GM23338 (cell line): ENCODE measurements at places on chromosomes 16 and 17.

GRCh38 chr16:83967838-83968305 is at the start of gene NECAB2:
Gene NECAB2, plus strand, starts transcription at chr16:83968244. Its CDS starts 405 bp downstream, at chr16:83968649.
- peak within 1 kb of the TSS; percentile 68 for H3K4me3 ChIP-seq
- DNase-seq: peak; percentile 56
- peaks cover 13% of the 10 kb centered on the region for H3K27me3 ChIP-seq
- H3K36me3 ChIP-seq: no peaks in the 10 kb centered on the region
- H3K4me1 ChIP-seq: no peaks in the 10 kb centered on the region; the same call in 1 of the 2 replicates
- no peak within 1 kb of the TSS for H3K27ac ChIP-seq

DNA sequence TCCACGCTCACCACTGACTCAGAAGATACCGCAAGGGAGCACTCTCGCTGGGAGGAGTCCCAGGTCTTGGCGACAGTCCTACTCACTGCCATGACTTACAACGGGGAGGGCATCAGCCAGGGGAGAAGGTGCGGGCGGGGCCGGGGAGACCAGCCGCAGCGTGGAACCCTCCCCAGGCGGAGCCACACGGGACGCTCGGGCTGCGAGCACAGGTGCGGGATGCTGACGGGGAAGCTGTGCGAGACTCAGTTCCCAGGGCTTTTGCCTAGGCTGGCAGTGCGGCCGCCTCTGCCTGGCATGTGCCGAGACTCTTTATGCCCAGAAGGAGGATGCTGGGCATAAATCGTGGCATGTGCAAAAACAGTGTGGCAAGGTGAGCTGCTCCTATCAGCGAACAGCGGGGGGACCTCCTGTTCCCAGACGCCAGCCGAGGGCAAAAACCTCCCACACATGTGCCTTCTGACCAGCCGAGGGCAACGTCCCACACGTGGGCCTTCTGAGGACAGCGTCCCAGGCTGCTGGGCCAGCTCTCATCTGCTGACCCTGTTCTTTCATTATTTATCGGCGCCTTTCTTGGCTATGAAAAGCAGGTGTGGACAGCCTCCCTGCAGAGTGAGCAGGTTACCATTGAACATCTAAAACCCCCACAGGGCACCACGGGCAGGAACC is 6.1 kb downstream of the GALNS start:
- no peak overlapping the region for H3K4me3 ChIP-seq
- H3K27ac ChIP-seq: no peak overlapping the region
- H3K4me1 ChIP-seq: no peaks in the 10 kb centered on the region; the same call in 1 of the 2 replicates
- no peaks in the 10 kb centered on the region for H3K36me3 ChIP-seq

- no peaks in the 10 kb centered on the region for H3K27me3 ChIP-seq
- H3K4me3 ChIP-seq: no peak overlapping the region
- H3K36me3 ChIP-seq: no peaks in the 10 kb centered on the region
- no peaks in the 10 kb centered on the region for H3K4me1 ChIP-seq
Observed at GRCh38 chr17:10403589-10403988, 18.2 kb downstream of the MYH8 start.

DNA sequence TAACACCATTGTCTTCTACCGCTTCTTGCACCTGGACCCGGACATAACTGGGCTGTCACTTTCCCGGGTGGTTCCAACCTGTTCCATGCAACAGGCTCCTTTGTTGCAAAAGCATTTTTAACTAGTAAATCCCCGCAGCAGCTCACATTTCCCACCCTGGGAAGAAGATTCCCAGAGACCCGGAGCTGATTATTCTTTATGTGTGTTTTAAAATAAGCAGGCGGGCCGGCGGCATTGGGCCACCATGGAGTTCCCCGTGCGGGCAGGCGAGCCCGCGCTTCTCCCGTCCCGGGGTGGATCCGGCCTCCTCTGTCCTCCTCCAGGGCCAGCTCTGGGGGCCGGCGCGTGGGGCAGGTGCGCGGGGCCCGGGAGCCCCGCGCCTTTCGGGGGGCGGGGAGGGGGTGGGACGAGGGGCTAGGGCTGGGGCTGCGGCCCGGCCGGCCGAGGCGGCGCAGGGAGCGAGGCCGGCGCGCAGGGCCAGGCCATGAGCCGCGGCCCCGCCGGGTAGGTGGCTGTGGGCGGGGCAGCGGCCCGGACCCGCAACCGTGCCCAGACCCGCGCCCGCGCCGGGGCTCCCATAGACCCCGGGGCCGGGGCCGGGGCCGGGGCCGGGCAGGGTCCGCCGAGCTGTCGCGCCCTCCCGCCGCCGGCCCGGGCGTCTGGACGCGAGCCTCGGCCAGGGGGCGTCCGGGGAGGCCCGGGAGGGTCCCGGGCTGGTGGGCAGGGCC is 1.7 kb downstream of the CRAMP1 start:
- H3K4me3 ChIP-seq: peak overlapping the region; percentile 83
- peaks cover 12% of the 10 kb centered on the region for H3K27me3 ChIP-seq
- peaks cover 25% of the 10 kb centered on the region for H3K4me1 ChIP-seq
- DNase-seq: peak; percentile 55
- no peak overlapping the region for H3K27ac ChIP-seq
